ENCODE measurements at places on chromosomes 2 and 18.
A peak's percentile ranks its signal among the peaks of the same experiment; 100 is the strongest.

- DNase-seq: no peak
Measured at GRCh38 chr2:46837112-46837454, 78.5 kb downstream of the MCFD2 start.

- no peak for DNase-seq
Measured at GRCh38 chr2:25595393-25595792, 78.0 kb downstream of the DTNB start.

DNA sequence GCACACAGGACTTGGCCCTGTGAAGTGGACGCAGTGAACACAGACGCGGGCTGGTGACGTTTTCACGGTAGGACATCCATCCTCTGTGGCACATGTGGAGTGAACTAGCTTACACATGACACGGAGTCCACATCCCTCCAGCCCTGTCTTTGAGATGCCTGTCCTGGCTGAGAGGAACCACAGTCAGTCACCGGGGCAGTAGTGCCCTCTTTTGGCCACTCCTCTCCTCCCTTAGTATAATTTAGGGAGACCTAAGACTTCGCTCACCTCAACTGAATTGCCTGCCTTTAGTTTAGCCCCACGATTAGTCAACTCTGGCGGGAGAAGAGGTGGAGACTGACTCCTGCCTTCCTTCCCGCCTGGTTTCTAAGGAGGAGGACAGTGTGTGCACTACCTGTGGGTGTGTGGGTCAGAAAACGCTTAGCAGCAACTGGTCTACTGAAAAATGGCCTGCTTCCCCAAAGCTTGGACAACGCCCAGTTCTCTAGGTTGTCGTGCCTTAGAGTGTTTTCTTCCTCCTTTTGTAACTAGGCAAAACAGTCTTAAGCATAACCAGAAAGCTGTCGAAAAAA lies 70.6 kb downstream of the MBP start:
- DNase-seq: peak; percentile 78

- no peak for DNase-seq
Measured at GRCh38 chr2:196153480-196153879, 17.9 kb downstream of the STK17B start.

GRCh38 chr2:143336719-143337210 lies 207.5 kb downstream of the ARHGAP15 start:
- no peak for DNase-seq

GRCh38 chr2:158443606-158444005 lies 12.9 kb downstream of the CCDC148 start:
- no peak for DNase-seq

- DNase-seq: no peak
Measured at GRCh38 chr2:109057686-109058085, 68.7 kb upstream of the EDAR start.

DNA sequence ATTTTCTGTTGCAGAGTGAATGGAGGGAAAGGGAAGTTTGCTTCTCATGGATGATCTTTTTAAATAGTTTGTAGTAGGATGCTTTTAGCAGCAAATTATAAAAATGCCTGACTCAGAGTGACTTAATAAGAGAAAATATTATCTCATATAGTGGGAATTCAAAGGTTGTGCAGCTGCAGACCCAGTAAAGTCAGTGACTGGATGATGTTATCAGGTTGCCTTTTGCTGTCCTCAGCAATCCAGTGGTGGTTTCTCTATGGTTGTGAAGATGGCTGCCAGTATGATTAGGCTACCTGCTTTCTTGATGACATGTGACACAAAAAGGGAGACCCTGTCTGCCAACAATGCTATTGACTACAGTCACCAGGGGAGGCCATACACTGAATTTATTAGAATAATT lies 184.8 kb downstream of the DIS3L2 start:
- no peak for DNase-seq

GRCh38 chr2:44570271-44570670 lies 208.5 kb downstream of the CAMKMT start:
- DNase-seq: no peak

DNA sequence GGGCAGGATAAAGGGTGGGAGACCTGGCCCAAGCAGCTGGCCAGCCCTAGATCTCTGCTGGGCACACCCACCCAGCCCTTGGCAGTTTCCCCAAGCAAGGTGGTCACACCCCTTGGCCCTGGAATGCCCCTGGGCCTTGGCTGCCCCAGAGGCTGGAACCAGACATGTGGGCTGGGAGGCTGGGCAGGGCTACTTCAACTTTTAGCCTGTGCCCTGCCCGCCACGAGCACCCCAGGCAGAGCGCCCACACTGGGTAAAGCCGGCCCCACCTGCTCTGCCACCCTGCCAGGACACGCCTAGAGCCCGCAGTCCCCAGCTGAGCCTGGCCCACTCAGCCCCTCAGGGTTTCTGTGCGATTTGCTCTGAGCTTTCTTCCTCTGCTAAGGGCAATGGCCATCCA lies 119.7 kb upstream of the SMAD2 start:
- no peak for DNase-seq

DNA sequence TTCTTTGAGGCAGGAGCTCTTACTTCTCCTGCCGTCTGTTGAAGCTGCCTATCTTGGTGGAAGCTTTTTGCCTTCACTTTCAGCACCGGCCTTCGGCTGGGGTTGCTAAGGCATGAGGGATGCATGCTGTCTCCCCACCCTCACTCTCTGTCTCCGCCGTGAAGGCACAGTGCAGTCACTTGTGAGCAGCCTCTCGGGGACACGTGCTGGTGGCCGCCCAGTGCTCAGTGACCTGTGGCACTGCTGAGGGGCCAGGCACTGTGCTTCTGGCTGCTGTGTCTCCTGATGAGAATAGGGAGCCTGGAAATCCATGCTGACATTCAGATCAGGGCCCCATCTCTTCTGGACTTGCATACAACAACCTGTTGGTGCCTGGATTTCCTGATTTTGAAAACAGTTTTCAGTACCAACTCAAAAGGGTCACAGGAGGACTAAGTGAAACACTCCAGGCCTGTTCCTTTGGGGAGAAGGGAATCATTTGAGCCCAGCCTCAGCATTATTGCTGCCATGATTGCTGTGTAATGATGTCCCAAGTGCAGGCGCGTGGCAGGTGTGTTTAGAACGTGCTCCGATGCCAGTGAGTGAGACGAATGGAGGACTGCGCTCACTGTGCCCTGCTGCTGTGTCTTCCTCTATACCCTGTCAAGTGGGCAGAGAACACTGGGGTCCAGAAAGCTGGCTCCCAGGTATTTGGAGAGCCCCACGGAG lies 218.1 kb downstream of the SEPTIN10 start:
- no peak for DNase-seq

- DNase-seq: no peak
Measured at GRCh38 chr18:78884502-78884901, 95.1 kb upstream of the SALL3 start.

DNA sequence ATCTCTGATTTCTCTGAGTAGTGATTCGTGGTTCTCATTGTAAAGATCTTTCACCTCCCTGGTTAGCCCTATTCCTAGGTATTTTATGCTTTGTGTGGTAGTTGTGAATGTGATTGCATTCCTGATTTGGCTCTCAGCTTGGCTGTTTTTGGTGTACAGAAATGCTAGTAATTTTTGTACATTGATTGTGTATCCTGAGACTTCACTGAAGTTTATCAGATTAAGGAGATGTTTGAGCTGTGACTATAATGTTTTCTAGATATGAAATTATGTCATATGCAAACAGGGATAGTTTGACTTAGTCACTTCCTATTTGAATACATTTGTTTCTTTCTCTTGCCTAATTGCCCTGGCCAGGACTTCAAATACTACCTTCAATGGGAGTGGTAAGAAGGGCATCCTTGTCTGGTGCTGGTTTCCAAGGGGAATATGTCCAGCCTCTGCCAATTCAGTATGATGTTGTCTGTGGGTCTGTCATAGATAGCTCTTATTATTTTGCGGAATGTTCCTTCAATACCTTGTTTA lies 251.9 kb upstream of the ZNF804A start:
- DNase-seq: no peak
